ENCODE measurements at places on chromosomes 2 and 18. TPM values are rescaled to one million over a fixed set of nuclear protein-coding genes. Genes with fewer than 3 reads are reported as not detected.

GRCh38 chr2:210536973-210537650, 19.3 kb upstream of the CPS1 start:
- DNase-seq, result no peak

Gene LHCGR
- total RNA-seq, result not detected

DNA sequence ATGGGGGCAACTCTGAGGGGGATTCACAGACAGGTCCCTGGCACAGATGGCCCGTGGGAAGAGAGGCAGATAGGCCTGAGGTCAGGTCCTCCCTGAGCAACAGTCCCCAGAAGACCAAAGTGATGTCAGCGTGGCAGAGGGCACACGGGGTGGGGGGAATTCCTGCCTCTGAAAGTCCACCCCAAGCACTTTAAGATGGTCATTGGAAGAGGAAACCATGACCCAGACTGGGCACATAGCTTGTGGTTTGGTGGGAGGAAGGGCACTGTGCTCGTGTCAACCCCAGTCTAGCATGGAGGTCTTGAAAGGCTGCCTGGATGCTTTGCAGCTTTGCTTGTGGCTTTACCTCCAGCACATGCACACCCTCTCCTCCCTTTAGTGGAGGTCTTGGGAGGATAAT, 38.0 kb upstream of the SIX2 start:
- no peak for DNase-seq

GRCh38 chr2:5562426-5562825, 129.8 kb upstream of the SOX11 start:
- no peak for DNase-seq

Gene IL37
- not detected for total RNA-seq

Gene STPG4
- total RNA-seq, result not detected

DNA sequence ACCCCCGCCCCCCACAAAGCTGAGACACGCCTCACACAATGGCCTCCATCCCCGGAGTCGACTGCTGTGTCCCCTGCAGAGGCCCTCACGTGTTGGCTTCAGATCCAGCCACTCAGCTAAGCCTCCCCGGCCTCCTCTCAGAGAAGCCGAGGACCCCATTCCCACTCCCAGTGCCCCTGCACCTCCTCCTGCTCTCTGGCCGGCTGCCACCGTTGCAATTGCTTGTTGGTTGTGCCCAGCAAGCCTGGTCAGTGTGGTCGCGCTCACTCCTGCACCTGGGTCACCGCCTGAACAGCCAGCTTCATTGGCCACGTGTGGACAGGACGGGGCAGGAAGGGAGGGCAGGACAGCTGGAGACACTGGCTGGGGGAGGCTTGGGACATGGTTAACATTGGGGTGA, 191.5 kb upstream of the SALL3 start:
- DNase-seq, result no peak

DNA sequence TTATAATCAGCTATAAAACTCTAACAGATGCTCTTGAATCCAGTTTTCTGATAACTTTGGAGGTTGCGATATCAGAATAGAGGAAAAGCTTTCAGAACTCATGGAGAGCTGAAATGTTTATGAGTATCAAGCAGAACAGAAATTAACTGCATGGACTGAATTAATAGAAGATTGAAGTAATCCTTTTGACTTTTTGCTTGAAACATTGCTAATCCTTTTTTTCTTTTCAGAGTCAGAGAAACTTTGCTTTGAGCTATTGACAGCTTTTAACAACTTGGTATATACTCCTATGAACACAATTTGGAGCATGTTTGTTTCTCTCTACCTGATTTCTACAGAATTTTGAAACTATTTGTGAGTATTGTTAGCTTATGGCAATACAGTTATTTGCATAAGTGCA, 1254.8 kb downstream of the LRP1B start:
- no peak for DNase-seq

Gene CTLA4
- not detected for total RNA-seq

Gene FBXO15
- total RNA-seq, result 0.87 TPM

DNA sequence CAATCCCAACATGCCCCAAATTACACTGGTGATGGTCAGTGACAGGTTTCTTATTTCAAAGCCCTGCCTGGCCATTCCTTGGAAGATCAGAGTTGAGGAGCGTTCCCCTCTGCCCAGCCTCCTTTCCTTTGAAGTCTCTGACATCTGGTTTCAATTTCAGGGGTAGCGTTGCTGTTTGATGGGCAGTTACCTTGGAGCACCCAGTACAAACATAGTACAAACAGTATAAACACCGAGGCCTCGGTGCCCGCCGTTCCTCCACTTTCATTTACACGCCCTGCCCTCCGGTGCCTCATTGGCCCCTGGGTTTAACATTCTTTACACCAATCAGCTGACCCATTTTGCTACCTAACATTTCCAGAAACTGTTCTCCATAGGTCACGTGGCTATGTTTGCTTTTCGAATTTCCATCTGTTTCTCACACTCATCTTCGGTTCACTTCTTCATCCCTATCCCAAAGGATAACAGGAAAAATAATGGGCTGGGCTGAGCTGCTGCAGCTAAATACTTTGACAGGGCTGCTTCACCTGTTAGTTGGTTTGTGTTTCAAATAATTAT, 65.6 kb downstream of the NRP2 start:
- no peak for DNase-seq

- peak; percentile 90 for DNase-seq
Observed at GRCh38 chr2:237669628-237670392, 42.4 kb downstream of the LRRFIP1 start.

Gene CAVIN2
- 0.51 TPM for total RNA-seq

Gene SERPINB13
- not detected for total RNA-seq

GRCh38 chr2:174106736-174107135, 141.6 kb upstream of the SP3 start:
- no peak for DNase-seq

Gene GRHL1
- 6.8 TPM for total RNA-seq

GRCh38 chr2:172962824-172963223, 112.8 kb upstream of the MAP3K20 start:
- DNase-seq, result no peak

DNA sequence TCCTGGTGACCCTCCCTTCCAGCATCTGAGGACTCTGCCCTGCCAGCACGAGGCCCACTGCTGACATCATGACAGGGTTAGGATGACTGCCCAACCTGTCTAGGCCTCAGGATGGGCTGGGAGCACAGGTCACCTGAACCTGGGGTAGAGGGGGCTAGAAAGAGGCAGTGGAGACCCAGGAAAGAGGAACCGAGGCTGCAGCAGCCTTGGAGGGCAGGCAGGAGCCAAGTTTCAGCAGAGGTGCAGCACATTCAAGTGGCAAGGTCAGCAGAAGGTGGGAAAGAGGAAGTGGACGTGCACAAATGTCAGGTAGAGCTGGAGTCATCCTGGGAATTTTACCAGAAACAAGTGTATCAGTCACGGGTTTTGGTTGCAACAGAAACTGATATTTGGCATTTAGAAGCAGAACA, 13.6 kb upstream of the RAB10 start:
- no peak for DNase-seq

DNA sequence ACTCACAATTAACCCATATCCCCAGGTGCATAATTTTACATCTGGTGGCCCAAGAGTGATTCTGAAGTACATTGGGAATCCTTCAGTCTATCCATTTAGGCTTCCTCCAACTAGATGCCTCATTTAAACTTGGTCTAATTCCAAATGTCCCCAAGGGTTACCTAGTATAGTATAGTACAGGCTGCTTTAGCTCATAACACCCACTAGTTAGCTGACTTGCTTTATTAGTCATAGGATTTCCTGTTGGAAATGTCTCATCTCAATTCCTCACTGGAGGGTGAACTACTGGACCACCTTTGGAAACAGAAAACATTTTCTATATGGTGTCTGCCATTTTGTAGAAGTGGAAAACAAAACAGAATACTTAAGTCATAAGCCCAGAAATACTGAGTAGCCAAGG, 202.5 kb upstream of the SESTD1 start:
- DNase-seq, result no peak

- no peak for DNase-seq
Observed at GRCh38 chr18:78647018-78647417, 332.6 kb upstream of the SALL3 start.

- DNase-seq, result no peak
Observed at GRCh38 chr18:49988101-49988500, 174.8 kb upstream of the ACAA2 start.

Gene SMYD1
- not detected for total RNA-seq

Gene RMND5A
- 19.5 TPM for total RNA-seq

GRCh38 chr2:226376516-226377180, 423.0 kb downstream of the IRS1 start:
- DNase-seq, result no peak

DNA sequence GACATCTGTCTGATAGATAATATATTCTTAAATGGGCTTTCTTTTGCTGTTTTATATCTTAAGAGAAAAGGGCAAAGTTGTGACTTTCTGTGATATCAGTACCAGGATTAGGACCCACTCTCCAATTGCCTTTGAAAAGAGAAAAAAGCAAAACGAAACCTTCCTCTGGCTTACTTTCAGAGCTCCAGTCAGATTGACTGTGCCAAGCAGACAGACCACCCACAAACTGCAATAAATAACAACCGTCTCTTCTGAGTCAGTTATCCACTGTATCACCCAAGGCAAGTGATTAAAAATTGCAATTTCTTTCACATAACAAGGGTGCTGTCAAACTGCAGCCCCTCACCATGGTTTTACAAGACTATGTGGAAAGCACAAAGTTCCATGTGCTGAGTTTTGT, 230.5 kb upstream of the SETBP1 start:
- DNase-seq, result no peak

Gene THUMPD2
- total RNA-seq, result 6.7 TPM

Gene ANKRD62
- not detected for total RNA-seq

Gene POTEJ
- not detected for total RNA-seq

- DNase-seq, result peak; percentile 78
Observed at GRCh38 chr2:231308631-231309428, 86.7 kb upstream of the B3GNT7 start.

Gene VWC2L
- not detected for total RNA-seq

DNA sequence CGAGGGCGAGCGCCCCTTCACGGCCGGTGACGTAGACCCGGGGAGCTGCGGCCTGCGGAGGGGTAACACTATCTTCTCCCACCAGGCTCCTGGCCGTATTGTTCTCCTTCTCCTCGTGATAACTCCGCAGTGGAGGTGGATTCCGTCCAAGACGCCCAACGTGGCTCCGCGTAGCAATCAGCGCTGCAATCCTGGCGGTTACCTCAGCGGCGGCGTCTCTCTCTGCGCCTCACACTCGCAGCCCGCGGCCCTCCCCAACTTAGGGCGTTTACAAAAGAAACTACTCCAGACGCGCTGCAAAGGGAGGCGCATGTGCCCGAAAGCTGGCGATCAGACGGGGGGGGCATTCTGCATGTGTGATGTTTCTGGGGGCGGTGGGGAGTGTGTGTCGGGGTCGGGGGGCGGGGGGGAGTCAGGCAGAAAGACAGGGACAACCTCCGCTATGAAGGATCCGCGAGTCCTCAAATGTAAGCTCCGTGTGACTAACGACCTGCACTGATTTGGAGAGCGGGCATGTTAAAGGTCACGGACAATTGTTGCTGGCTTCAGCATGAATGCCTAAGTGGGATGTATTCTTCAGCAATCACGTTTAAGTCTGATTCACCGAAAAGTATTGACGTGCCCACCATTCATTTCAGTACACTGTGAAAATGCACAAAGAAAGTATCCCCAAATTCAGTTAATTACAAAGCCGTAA, 1.3 kb upstream of the ZNF516 start:
- no peak for DNase-seq

- no peak for DNase-seq
Observed at GRCh38 chr2:241218131-241219029, 29.9 kb downstream of the ANO7 start.

Gene GPR39
- 10.8 TPM for total RNA-seq

DNA sequence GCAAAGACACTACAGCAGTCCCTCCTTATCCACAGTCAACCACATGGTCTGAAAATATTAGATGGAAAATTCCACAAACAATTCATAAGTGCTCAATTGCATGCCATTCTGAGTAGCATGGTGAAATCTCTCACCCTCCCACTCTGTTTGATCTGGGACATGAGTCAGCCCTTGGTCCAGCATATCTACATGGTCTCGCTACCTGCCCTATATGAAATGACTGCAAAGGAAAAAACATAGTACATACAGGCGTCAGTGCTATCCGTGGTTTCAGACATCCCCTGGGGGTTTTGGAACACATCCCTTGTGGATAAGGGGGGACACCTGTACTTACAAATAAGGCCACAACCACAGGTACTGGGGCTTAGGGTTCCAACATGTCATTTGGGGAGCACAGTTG, 73.7 kb downstream of the CABLES1 start:
- no peak for DNase-seq

- DNase-seq, result no peak
Observed at GRCh38 chr2:191670076-191670475, 7.9 kb upstream of the NABP1 start.

DNA sequence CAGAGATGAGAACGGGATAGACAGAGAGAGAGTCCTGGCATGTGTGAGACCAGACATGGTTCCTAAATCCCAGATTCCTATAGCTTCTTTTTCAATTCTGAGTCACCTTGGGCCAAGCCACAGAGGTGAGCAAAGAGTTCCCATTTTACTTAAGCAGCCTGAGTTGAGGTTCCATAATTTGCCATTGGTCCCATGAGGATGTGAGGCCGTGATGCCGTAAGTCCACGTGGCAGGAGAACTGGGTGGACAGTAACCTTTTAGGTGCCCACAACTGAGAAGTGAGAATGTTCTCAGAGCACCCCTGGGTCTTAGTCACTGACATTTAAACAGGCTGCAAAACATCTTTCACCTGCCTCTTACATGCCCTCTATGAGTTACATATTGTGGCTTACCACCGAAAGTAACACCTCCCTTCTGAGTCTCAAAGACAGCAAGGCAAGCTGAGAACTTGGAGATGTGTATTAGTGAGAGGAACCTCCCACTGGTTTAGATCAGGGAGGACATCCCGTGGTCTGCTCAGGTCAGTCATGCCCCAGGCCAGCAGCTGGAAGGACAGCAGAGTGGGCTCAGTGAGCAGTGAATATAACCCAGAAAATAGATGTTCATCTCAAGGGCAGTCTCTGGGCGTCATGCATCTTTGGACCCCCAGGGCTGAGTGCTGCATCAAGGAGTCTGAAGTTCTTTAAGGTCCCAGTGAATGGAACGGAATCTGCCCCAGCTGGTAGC, 127.9 kb upstream of the LGALSL start:
- DNase-seq, result no peak

All from epithelial cell of proximal tubule (primary cell).